ENCODE measurements at places on chromosomes 2 and 18.

DNA sequence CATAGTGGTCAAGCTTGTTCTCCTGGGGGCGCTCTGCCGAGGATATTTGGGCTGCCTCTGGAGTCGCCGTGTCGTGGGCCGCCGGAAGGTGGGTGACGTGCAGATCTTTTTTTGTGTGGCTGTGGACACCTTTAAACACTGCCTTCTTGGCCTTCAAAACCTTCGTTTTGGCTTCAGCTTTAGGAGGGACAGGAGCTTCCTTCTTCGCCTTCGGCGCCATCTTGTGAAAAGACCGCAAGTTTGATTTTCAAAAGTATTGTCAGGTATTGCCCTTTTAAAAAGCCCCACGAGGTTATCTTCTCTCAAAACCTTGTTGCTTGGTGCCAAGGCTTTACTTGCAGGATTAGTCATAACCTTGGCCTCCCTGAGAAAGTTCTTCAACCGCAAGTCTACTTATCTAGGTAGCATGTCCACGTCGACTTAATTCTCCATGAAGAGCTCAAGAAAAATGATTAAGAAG, 20.8 kb downstream of the LAMA3 start:
- no peak for DNase-seq

DNA sequence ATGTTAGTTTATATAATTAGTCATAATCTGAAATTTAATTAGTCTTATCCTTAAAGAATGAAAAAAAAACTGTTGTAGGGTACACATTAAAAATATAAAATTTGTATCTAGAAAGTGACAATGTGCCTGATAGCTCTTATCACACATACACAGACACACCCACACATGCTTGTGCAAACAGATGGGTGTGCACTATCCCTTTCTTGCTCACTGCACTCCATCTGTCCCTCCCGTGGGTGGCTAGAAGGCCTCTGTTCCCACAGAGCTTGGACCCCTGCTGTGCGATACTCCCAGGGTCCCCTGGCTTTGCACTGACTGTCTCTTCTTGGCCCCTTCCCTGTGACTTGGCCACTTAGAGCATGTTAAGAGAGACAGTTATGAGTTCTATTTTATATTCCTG, 123.9 kb upstream of the ACKR3 start:
- no peak for DNase-seq

GRCh38 chr2:103176294-103176915, 414.6 kb downstream of the TMEM182 start:
- no peak for DNase-seq

DNA sequence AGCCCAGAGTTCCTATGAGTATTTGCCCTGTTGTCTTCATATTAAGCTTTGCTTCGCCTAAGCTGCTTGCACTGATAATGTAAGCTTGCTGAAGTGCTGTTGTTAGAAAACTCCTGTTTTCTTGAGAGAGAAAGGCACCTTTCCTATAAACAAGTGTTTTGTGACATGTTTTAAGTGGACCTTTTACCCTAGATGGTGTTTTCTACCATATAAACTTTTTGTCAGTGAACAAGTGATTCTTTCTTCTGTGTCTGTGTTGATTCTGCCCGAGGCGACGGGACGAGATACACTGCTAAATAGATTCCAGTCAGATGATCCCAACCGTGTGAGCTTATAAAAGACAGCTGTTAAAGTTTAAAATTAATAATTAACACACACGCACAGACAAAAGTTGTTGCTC, 24.1 kb downstream of the CABLES1 start:
- no peak for DNase-seq

DNA sequence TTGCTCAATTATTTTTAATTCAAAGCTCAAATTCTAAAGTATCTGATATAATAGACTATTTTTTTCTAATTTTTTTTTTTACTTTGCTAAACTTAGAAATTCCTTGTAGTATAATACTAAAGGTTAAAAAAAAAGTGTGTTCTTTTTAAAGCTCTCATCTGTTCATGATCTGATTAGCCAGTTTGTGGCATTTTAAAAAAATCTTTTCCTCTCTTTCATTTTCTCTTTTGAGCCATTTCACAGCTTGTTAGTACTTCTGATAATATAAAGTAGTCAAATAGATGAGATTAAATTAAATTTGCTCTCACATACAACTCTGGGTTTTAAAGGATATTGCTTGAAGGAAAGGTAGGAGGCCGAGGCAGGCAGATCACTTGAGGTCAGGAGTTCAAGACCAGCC, 40.7 kb upstream of the NEMP2 start:
- no peak for DNase-seq

- no peak for DNase-seq
Measured at GRCh38 chr2:236656166-236656565, 86.5 kb downstream of the ACKR3 start.

DNA sequence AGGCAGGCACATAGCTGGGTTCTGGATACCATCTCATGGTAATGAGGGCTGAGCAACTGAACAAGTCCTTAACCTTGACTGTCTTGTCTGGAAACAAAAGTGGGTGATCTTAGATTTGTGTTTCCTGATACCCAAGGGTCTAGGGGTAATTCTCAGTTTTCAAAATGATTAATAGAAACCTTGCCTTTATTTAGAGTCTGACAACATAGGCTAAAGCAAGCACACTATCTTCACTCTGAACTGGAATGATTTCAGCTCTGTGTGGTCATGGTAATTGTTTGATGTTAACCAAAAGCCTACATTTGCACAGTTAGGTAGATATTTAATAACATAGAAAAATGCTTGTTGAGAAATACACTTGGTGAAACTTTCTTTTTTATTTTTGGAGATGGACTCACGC, 6.8 kb upstream of the LAMA3 start:
- no peak for DNase-seq

DNA sequence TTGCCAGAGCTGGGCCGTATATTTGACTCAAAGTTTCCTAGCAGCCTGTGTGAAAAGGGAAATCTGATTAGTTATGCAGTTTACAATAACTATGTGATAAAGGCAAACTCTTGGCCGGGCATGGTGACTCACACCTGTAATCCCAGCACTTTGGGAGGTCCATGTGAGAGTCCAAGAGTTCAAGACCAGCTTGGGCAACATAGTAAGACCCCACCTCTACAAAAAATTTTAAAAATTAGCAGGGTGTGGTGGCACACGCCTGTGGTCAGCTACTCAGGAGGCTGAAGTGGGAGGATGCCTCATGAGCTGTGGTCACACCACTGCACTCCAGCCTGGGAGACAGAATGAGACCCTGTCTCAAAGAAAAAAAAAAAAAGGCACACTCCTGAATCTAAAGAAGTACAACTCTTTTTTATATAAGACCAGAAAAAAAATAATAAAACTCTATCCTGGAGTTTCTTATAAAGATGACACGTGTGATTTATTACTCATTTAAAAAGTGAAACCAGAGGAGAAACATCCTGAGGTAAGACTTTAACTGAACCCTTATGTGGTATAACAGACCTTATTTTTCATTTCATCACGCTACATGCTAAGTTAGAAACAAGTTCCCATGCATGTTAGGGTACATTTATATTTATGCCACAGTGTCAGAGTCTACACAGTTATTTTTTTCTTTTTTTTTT, 32.6 kb upstream of the KCMF1 start:
- DNase-seq: no peak

- DNase-seq: no peak
Measured at GRCh38 chr2:234885118-234885517, 66.7 kb upstream of the SH3BP4 start.

DNA sequence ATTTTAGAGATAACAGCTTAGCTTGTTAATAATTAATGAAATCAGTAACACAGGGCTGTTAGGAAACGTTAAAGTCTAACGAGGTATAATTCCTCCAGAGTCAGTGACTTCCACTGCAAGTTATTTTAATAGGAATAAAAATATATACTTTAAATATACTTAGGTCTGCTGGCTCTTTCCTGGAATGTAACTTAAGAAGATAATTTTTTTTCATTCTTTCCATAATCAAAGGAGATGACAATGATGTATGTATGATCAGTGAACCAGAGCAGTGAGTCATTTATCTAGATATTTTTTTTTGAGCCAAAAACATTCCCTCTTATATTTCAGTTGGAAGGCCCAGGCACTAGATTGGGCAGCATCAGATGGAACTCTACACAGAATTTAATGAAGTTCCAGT, 104.2 kb upstream of the LYPD1 start:
- no peak for DNase-seq

- DNase-seq: no peak
Measured at GRCh38 chr2:37110306-37111212, 26.2 kb downstream of the GPATCH11 start.

DNA sequence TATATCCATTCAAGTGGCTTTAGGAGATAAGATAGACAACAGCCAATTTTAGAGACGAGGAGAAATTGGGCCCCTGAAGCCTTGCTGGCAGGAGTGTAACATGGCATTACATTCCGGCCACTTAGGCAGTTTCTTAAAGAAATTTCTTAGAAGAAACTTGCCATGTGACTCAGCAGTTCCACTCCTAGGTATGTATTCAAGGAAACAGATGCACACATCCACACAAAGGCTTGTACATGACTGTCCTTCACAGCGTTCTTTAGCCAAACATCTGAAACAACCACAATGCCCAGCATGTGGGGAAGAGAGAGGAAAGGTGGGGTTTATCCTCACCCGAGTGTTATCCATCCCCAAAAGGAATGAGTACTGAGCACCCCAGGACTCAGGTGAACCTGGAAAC, 107.1 kb downstream of the NFATC1 start:
- no peak for DNase-seq

- no peak for DNase-seq
Measured at GRCh38 chr2:62568983-62569837, 63.2 kb upstream of the TMEM17 start.

DNA sequence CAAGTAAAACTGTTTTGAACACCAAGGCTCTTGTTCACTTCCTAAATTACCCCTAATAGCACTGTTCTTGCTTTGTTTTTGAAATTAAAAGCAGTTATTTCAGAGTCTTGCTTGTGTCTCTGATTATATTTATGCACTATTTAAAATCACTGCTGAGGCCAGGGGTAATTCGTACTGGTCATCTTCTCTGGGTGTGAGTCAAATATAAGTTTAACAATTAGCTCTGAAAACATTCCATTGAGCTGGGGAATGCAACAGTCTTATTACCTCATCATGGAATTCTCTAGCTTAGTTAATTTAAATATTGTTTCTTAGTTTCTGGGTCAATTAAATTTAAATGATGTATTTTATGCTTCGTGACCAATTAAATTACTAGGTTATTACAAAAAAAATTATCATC, 135.0 kb downstream of the MEIS1 start:
- DNase-seq: no peak

GRCh38 chr2:66845307-66845706, 410.4 kb downstream of the MEIS1 start:
- DNase-seq: no peak

GRCh38 chr18:48314690-48315089, 94.5 kb downstream of the ZBTB7C start:
- no peak for DNase-seq

DNA sequence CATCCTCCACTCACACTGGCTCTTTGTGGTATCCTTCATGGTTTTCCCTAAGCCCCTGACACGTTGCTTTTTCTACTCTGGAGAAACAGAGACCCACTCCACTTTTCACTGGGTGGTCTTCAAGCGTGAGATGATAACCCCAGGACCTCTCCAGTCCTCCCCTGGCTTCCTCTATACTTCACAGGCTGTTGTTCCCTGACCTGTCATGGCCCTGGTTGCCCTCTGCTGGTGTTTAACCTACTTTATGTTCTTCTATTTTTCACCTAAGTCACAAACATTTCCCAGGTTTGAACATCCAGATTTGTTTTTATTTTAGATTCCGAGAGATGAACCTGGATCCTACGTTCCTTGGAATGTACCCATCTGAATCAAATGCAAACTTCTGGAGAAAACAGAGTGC, 84.5 kb downstream of the AOX1 start:
- DNase-seq: no peak

DNA sequence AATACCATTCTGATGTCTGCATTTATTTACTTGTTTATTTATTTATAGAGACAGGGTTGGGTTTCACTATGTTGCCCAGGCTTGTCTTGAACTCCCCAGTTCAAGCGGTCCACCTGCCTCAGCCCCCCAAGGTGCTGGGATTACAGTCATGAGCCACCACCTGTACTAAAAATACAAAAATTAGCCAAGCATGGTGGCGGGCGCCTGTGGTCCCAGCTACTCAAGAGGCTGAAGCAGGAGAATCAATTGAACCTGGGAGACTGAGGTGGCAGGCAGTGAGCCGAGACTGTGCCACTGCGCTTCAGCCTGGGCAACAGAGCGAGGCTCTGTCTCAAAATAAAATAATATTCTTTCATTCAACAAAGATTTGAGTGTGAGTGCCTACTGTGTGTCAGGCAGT, 2.0 kb upstream of the ATP8B1 start:
- no peak for DNase-seq

DNA sequence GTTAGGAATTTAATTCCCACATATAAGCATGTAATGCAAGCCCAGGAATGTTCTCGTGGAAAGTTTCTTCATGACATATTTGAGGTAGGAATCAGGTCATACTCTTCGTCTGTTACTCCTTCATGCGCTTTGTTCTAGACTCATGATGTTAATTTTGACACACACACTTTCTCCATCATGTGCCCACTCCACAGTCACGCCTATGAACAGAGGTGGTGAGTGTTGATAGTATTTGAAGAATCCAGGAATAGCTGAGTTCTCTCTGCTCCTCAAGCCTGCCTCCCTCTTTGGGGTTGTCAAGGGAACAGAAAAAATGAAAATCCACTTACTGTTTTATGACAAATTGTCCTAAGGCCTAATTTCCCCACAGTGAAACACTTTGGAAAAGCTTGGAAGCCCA, 117.3 kb upstream of the SERPINE2 start:
- no peak for DNase-seq

GRCh38 chr2:72788756-72789155, 37.1 kb downstream of the EXOC6B start:
- no peak for DNase-seq

- DNase-seq: no peak
Measured at GRCh38 chr18:77012806-77013541, 119.6 kb downstream of the MBP start.

DNA sequence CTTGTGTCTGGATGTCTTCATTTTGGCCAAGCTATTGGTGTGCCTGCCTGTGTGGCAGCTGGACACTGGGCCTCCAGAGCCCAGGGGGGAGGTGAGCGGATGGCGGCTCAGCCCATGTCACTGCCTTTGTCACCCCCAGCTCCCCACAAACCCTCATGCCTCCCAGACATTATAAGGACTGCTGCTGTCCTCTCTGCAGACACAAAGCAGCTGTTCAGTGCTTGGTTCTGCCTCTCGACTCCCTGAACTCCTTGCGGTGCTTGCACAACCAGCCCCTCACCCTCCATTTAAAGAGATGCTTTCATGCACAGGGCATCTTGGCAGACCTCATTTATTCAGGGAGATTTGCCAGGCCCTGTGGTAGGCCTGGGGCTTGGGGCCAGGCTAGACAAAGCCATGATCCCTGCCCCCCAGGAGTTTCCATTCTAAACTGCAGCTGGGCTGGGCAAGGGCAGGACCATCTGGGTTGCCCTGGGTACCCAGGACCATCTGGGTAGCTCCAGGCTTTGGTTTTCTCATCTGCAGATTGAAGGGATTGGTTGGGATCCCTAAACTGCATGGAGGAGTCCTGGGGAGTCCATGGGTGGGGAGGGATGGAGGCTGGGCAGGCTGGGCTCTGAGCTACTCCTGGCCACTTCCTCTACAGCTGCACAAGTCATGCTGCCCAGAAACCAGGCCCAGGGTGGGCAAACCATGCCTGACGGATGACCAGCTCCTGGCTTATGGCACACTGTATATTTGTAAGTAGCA, 168.5 kb downstream of the CELF4 start:
- no peak for DNase-seq

GRCh38 chr18:49935215-49935614, 121.9 kb upstream of the ACAA2 start:
- DNase-seq: no peak

GRCh38 chr2:205033431-205033830, 488.2 kb downstream of the PARD3B start:
- no peak for DNase-seq

All from NCI-H1694 (cell line).